Left ventricle myocardium inferior (tissue), 1 donor: ENCODE measurements at places on chromosomes 11 and 22. TPM values are rescaled to one million over a fixed set of nuclear protein-coding genes. Genes with fewer than 3 reads are reported as not detected.

GRCh38 chr11:33269822-33270221 lies 12.6 kb downstream of the HIPK3 start:
- no peak for DNase-seq

DNA sequence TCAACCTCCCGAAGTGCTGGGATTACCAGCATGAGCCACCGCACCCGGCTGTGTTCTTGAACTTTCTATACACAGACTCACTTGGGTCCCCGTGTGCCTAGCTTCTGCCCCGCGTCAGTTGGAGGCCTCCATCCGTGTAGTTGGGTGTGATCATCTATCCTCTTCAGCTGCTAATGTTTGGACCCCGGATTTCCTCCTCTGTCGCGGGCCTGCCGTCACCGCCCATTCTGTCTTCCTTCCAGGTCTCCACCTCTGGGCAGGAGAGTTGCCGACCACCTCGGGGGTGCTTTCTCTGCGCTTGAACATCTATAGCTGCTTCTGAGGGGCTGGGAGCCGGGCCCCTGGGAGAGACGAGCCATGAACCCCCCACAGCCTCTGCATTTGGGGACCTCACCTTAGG lies 5.5 kb downstream of the CDC42EP1 start:
- no peak for DNase-seq

DNA sequence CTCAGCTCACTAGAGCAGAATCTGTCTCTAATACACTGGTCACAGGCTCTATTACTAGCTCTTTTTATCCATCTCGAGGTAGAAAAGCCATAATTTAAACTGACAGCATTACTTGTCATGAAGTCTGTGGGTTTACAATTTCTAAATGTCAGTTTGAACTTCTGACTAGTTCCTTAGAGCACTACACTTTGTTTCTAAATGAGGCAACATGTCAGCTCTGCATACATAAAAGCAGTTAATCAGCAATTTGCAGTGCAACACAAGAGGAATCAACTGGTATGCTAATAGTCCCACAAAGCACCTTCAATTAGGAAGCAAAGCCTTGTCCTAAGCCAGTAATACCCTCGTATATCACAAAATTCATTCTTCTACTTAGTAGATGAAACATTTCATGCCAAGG lies 321.3 kb downstream of the TTC28 start:
- DNase-seq, result no peak

DNA sequence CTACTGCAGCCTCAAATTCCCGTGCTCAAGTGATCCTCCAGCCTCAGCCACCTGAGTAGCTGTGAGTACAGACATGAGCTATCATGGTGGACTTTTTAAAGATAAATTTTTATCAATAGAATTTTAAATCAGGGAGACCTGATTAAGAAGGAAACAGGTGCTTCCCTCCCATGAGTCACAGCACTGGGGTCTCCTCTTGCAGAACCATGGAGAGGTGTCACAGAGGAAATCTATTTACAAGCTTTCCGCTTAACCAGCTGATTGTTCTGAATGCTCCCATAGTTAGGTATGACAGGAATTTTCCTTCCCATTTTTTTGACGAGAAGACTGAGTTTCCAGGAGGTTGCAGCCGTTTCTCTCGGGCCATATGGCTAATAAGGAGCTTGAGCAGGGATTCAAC lies 516.1 kb downstream of the MIAT start:
- no peak for DNase-seq

Gene INPP5J
- total RNA-seq, result 20.7 TPM

DNA sequence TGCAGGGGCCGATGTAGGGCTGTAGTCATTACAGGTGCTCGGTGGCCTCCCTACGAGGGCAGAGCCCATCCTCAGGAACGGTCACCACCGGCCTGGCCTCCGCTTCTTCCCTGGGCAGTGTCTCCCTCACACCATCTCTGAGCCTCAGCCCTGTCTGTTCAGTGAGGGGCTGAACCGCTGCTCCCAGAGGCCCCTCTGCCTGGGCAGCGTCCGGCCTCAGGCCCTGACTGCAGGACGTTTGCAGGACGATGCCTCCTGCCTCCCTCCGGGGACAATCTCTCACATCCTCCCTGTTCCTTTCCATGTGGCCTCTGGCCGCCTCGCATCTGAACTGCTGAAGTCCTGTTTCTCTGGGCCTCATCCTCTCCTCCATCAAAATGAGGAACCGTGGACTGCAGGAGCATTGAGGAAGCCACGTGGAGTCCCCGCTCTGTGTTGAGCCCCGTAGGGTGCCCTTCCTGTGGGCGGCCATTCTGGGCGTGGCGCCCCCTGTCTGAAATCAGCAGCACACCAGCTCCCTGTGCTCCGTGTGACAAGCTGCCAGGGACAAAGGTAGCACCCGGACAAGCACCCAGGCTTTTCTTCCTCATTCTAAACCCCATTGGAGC lies 933.5 kb downstream of the BRD1 start:
- no peak for DNase-seq

Gene DCHS1
- total RNA-seq, result 9.5 TPM

- DNase-seq, result no peak
Measured at GRCh38 chr22:39481054-39481453, 21.0 kb upstream of the MIEF1 start.

DNA sequence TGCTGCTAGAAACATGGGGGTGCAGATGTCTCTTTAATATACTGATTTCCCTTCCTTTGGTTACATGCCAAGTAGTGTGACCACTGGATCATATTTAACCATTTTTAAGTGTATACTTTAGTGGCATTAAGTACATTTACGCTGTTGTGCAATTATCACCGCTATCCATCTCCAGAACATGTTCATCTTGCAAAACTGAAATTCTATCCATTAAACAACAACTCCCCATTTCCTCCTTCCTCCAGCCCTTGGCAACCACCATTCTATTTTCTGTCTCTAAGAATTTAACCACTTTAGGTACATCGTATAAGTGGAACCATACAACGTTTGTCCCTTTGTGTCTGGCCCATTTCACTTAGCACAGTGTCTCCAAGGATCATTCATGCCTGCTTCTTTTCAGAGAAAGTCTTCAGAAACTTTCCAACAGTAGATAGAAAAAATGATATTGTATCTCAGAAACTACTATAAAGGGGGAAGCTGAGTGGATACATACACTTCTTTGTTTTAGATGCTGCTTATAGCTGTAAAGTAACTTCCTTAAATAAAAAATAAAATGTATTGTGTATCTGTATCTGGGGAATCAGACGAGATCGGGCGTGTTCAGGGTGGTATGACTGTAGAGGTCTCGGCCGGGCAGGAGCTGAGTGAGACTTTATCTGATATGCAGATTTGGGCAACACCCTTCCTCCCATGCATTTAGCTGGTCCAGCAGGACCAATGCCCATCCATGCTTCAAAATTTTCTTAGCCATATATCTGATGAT lies 44.6 kb upstream of the ZBED5 start:
- no peak for DNase-seq

DNA sequence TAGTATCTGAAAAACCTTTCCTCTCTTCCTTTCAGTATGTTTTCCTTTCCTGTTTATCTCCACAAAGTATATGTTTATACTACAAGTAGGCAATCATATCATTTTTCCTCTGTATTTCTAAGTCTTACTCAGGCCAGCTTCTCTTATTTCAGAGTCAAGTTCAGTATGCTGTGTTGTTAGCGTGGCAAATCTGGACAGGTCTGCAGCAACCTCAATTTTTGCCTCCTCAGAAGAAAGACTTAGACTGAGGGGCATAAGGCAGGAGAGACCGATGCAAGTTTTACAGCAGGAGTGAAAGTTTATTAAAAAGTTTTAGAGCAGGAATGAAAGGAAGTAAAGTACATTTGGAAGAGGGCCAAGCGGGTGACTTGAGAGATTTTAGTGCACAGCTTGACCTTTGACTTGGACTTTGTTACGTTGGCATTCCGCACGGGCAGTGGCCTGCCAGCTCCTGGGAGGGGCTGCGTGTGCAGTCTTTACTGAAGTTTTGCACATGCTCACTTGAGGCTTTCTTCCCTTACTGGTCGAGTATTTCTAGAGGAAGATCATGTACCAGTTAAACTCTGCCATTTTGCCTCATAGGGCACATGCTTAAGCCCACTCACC lies 343.2 kb downstream of the NTM start:
- no peak for DNase-seq

GRCh38 chr11:111460856-111461255 lies 51.3 kb downstream of the BTG4 start:
- no peak for DNase-seq

- no peak for DNase-seq
Measured at GRCh38 chr11:45933846-45934579, 11.6 kb downstream of the LARGE2 start.

DNA sequence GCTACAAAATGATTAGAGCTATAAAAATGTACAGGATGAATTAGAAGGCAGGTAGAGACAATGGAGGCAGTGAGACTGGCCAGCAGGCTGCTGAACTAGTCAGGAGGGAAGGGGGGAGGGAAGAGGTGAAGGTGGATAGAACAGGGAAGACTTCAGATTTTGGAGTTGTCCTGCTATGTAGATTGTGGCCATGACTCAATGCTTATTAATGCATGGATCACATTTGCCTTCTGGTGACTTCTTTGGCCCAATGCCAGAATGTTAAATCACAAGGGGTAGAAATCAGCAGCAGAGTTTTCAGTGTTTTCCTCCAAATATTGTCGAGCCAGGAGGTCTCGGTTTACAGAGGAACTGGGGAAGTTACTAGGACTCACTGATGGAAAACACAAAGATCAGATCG lies 346.6 kb downstream of the AASDHPPT start:
- DNase-seq, result no peak

Gene RIMBP3B
- total RNA-seq, result not detected

DNA sequence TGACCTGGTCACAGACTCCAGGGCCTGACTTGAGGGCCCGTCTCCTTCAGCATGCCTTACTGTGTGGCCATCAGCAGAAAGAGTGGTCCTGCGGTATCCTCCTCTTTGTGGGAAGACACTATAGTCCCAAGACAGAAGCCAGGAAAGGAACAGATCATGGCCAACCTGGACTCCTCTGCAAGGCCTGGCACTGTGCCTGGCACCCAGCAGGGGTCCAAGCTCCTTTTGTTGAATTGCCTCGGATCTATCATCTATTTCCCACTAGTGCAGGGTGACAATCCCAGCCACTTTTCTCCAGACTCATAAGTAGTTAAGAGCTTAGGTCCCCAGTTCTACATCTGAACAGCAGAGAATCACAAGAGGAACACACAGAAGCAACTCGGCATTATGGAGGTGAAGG lies 27.0 kb downstream of the DSCAML1 start:
- no peak for DNase-seq

Gene MAPK12
- 17.2 TPM for total RNA-seq

DNA sequence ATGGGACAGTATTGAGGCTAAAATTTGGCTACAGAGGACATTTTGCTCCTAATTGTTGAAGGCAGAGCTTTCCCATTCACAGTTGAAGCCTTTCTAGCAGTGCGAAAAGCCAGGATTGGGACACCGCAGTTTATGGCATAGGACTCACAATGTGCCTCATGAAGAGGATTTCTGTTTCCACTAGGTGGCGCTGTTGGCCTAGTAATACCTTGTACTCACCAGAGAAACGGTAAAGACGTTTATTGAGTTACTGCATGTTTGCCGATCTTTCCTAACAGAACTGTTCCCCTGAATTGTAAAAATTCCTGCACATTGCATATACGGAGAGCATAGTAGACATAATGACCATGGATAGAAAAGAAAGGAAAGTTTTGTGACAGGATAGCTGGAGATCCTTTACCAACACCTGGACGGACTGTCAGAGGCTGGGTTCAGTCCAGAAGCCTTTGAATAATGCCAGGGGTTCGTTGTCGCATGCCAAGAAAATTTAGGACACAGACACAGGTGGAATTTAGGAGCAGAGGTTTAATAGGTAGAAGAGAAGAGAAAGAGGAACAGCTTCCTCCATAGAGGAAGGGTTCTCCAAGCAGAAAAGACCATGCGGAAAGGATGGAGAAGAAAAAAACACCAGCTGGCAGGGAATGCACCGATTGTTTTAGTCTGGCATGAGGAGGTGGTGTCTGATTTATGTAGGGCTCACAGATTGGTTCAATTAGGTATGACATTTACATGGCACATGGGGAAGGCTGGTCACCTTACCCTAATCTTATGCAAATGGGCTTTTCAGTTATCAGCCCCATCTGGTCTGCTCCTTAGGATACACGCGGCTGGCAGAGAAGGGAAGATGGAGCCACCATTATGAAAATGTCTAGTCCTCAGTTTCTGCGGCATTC lies 10.8 kb upstream of the OR51D1 start:
- no peak for DNase-seq

Gene P2RX3
- total RNA-seq, result 1.4 TPM

Gene ANO1
- total RNA-seq, result 7.7 TPM

Gene SLC6A5
- not detected for total RNA-seq

DNA sequence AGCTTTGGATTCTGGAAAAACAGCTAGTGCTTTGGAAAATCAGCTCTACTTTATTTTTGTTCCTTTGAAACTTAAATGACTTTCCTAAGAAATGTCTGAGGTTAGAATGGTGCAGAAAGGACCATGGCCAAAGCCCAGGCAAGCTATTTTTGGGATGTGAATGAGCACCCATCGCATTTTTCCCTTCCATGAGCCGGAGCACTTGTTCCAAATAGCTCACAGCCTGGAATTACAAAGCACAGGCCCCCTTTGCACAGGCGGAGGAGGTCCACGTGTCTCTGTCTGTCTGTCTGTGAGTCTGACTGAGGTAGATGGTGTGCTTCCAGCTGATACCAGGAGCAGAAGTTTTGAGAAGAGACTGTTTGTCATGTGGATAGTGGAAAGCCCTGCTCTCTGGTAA lies 50.7 kb downstream of the MICAL2 start:
- DNase-seq, result no peak

DNA sequence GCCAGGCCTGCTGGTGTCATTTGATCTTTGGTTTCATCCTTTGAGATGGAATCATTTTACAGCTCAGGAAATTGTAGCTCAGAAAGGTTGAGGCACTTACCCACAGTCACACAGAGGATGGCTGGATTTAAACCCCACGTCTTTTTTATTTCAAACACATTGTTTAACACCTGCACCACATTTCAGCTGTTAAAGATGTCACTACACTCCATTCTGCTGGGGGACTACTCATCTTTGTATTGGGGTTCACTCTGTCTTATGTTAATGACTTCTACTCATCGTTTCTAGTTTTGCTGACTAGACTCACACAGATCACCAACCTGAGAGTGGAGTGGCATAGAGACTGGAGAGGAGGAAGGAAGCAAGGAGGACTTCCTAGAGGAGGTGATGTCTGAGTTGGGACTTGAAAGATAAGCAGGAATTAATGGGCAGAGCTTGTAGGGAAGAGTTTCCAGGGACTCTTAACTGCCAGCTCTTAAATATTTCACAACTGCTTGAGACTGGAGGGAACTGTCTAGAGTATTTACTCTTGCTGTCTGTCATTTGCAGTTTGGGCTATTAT lies 80.0 kb downstream of the TP53I11 start:
- no peak for DNase-seq

- DNase-seq, result no peak
Measured at GRCh38 chr11:115193914-115194801, 310.1 kb downstream of the CADM1 start.

Gene KRTAP5-8
- not detected for total RNA-seq

Gene CD3E
- 0.60 TPM for total RNA-seq

DNA sequence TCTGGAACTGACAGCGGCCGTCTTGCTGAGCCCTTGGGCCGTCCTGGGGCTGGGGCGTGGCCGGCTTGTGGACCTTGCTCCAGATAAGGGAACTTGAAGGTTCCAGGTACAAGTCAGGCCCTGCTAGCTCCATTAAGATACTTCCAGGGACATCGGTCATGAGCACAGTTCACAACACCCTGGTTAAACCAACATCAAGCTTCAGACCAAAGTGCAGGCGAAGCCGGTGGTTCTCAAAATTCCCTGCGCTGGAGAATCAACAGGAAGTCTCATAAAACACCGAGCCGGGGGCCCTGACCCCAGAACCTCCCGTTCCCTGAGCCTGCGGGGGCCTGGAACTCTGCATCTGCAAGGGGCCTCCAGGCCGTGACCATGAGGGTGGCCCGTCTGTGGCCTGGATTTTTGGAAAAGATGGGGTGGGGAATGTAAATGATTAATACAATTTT lies 1043.8 kb downstream of the BRD1 start:
- DNase-seq, result no peak

- no peak for DNase-seq
Measured at GRCh38 chr11:68367252-68367651, 54.9 kb downstream of the LRP5 start.
